GM12892 (cell line): ENCODE measurements at places on chromosomes 4 and X.

GRCh38 chr4:123744664-123745290 lies 348.2 kb downstream of the SPRY1 start:
- no peak for DNase-seq

DNA sequence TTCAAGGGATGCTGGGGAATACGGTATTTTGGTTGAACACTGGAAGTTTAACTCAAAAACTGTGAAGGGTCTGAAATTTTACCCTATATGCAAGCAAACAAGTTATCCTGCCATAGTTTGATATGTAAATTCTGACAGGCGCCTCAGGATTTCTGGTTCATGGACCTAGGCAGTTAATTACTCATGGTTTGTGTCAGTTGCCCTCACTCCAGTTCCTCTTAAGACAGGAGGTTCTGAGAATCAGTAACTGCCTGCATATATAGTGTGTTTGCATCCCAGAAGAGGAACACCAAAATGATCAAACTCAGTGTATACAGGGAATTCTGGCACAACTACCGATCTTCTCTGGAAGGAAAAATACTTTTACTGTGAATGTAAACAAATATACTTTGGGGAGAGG lies 360.4 kb upstream of the NWD2 start:
- DNase-seq: no peak

- DNase-seq: no peak
Observed at GRCh38 chr4:186158966-186159365, 32.4 kb upstream of the CYP4V2 start.

GRCh38 chrX:112083624-112084326 lies 1.2 kb upstream of the TRPC5 start:
- DNase-seq: no peak

GRCh38 chr4:4781936-4782707 lies 77.3 kb upstream of the MSX1 start:
- DNase-seq: no peak

- DNase-seq: no peak
Observed at GRCh38 chr4:100633269-100633668, 115.4 kb upstream of the EMCN start.

DNA sequence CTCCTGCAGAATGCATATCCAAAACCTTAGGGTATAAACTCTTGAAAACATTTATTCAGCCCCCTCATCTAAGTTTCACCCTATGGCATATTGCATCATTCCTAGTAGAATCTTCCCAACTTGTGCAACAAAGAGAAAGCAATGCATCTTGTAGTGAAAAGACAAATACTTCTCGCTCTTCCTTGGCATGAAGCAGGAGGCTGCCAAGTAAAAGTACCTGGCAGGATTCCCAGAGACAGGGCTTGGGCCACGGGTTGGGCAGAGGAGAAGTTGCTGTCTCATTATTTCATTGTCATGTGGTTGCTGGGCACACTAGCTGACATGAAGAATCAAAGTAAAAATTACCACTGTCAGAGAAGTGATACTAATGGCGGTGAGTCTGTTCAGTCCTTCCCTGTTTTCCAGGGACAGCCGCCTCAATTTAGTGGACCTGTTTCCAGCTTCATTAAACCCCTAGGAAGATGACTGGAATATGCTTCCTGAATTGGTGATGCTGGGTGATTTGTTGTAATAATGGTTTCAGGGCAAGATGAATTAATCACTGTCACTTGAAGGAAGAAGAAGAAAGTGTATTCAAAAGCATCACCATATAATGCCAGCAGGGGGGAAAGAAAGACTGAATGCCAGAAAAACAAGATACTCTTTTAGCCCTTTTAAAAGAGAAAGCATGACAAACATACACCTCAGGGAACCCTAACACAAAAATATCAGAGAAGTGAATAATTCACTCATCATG lies 380.5 kb upstream of the IGFBP7 start:
- no peak for DNase-seq

DNA sequence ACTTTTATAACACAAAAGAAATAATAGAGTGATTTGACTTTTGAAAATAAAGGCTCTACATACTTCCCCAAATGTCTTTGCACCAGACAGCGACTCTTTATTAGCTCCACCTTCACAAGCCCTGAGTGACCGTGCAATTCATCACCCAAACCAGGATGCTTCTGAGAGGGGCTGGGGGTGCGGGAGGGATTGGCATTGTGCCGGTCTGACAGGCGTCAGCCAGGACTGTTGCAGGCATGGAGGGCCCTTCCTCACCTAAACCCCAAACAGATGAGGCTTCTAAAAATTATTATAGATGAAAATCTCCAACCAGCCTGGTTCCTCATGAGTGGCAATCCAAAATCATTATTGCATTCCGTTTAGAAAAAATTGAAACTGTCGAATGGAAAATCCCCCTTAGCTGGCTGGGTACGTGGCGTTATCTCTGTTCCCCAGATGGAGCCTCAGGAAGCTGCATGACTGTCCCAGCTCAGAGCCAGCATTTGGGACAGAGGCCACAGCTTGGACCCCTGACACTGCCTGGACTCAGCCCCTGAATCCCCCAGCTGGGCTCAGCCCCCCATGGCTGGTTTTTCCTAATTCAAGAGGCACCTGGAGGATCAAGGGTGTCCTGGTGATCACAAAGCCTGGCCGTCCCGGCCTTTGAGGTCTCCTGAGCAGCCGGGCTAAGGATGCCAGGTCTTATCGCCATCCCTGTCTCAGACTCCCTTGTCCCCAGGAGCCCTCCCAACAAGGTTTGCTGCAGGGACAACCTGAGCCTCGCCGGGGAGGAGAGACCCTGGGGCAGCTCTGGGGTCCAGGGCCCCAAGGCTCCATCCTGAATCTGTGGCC lies 60.4 kb downstream of the SORCS2 start:
- no peak for DNase-seq

- no peak for DNase-seq
Observed at GRCh38 chr4:149203256-149204001, 612.2 kb downstream of the IQCM start.
